ENCODE measurements at places on chromosomes 1 and 21.
A peak's percentile ranks its signal among the peaks of the same experiment; 100 is the strongest.

DNA sequence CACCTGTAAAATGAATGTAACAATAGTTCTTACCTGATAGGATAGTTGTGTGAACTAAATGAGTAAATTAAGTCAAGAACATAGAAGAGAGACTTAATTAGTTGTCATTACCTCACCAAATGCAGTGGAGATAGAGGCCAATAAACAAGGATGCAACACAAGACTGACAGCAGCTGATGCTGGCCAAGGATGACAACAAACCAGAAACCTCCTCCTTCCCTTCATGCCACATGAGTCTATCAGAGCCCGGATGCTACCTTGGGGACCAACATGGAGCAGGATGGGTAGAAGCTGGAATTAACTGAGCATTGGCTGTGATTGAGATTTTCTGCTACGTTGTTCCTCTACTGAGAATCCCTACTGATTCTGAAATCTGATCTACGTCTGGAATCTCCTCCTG is 30.3 kb upstream of the USP1 start:
- no peak overlapping the region for H3K4me3 ChIP-seq
- no peaks in the 10 kb centered on the region for H3K4me1 ChIP-seq
- H3K27me3 ChIP-seq, result no peaks in the 10 kb centered on the region
- H3K36me3 ChIP-seq, result no peaks in the 10 kb centered on the region
- H3K27ac ChIP-seq, result no peak overlapping the region
- no peak for DNase-seq

DNA sequence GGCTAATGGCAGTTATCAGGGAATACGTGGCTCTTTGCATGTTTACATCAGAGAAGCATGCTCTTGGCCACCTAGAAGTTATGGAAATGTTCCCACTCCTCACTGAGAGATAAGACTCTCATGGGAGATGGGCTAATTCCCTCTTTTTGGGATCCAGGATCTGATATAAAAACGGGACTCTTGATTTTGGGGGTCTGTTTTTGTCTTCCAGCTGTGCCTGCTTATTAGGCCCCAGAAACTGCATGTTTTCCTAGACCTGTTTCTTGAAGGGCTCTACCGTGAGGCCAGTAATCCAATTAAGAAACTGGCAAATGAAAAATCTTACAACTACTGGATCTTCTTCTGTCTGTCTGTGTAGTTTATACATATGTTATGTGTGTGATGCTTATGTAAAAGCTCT is 47.0 kb upstream of the PTCH2 start:
- no peaks in the 10 kb centered on the region for H3K4me1 ChIP-seq
- H3K4me3 ChIP-seq, result no peak overlapping the region
- no peak overlapping the region for H3K27ac ChIP-seq
- H3K36me3 ChIP-seq, result no peaks in the 10 kb centered on the region
- no peaks in the 10 kb centered on the region for H3K27me3 ChIP-seq

DNA sequence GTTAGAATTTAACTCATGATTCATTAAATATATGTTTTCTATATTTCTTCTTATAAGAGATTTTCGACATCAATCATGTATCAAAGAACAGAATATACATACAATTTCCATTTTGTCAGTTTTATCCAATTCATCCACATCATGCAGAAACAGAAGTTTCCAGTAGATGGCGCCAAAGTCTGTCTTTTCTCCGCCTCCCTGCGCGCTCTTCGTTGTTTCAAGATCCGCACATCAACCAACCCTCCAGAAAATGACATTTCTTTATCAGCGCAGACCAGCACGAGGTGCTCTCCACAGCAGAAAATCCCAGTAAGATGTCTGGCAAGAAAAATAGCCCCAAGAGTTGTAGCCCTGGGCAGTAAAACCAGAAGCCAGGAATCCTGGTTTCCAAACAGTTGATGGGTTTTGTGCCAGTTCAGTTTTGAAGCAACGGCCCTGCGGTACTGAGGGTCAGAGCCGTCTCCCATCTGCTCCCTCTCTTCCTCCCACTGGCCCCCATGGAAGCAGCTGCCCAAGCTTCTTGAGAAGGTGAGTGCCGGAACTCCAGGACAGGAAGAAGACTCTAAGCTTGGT is 38.6 kb upstream of the GPR137B start:
- peaks cover 4% of the 10 kb centered on the region for H3K27me3 ChIP-seq
- no peak overlapping the region for H3K4me3 ChIP-seq
- no peaks in the 10 kb centered on the region for H3K36me3 ChIP-seq
- DNase-seq, result no peak
- H3K27ac ChIP-seq, result no peak overlapping the region

DNA sequence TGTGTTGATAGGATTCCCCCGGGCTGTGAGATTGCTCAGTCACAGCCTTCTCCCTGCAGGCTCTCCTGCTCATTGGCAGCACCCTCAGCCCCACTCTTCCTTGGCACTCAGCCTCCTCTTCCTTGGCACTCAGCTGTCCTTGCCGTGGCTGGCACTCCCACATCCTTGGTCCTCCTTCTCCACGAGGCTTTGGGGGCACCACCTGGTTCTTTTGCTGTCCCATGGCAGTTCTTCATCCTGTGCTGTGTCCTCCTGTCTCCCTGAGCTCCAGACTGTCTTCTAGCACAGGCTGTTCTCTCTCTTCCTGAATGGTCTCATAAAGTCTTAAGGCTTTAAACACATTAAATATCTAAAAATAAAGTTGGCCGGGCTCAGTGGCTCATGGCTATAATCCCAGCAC is 27.0 kb downstream of the PKNOX1 start:
- H3K27ac ChIP-seq, result no peak overlapping the region
- H3K4me3 ChIP-seq, result no peak overlapping the region
- no peak for DNase-seq
- no peaks in the 10 kb centered on the region for H3K27me3 ChIP-seq
- peaks cover 8% of the 10 kb centered on the region for H3K4me1 ChIP-seq

- H3K27ac ChIP-seq, result no peak overlapping the region
- DNase-seq, result no peak
- H3K4me3 ChIP-seq, result no peak overlapping the region
- H3K27me3 ChIP-seq, result no peaks in the 10 kb centered on the region
- H3K36me3 ChIP-seq, result no peaks in the 10 kb centered on the region
- no peaks in the 10 kb centered on the region for H3K4me1 ChIP-seq
Observed at GRCh38 chr1:179822065-179822464, 55.5 kb downstream of the TOR1AIP2 start.

GRCh38 chr1:220011620-220012019 is 34.7 kb downstream of the EPRS1 start:
- no peaks in the 10 kb centered on the region for H3K27me3 ChIP-seq
- no peaks in the 10 kb centered on the region for H3K4me1 ChIP-seq
- peaks cover 93% of the 10 kb centered on the region for H3K36me3 ChIP-seq
- H3K27ac ChIP-seq, result no peak overlapping the region

DNA sequence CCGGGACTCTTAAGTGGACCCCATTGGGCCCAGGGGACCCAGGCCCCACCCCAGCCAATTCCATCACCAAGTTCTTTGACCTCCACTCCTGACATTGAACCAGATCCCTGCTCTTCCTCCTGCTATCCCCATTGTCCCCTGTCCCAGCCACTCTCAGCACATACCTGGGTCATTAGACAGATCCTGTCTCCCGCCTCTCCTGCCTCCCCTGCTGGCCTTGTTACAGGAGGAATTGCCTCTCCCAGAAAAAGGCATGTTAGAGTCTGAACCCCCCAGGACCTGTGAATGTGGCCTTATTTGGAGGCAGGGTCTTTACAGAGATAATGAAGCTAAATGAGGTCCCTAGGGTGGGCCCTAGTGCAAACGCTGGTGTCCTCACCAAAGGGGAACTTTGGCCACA is 301.9 kb downstream of the NPHP4 start:
- H3K4me1 ChIP-seq, result no peaks in the 10 kb centered on the region
- H3K27ac ChIP-seq, result no peak overlapping the region
- no peak for DNase-seq

GRCh38 chr1:155989242-155990004 is 11.1 kb upstream of the ARHGEF2 start:
- H3K36me3 ChIP-seq, result no peaks in the 10 kb centered on the region
- H3K27ac ChIP-seq, result peak overlapping the region; percentile 14
- peaks cover 37% of the 10 kb centered on the region for H3K4me1 ChIP-seq
- peak; percentile 82 for DNase-seq

GRCh38 chr1:37034121-37035013 is at the start of gene GRIK3:
TSS of gene GRIK3 (minus strand) at chr1:37034515. CDS start at chr1:37034108, 407 bp downstream.
- no peak for DNase-seq
- H3K36me3 ChIP-seq, result no peaks in the 10 kb centered on the region
- peaks cover 8% of the 10 kb centered on the region for H3K4me1 ChIP-seq
- no peak within 1 kb of the TSS for H3K4me3 ChIP-seq
- no peak within 1 kb of the TSS for H3K27ac ChIP-seq

DNA sequence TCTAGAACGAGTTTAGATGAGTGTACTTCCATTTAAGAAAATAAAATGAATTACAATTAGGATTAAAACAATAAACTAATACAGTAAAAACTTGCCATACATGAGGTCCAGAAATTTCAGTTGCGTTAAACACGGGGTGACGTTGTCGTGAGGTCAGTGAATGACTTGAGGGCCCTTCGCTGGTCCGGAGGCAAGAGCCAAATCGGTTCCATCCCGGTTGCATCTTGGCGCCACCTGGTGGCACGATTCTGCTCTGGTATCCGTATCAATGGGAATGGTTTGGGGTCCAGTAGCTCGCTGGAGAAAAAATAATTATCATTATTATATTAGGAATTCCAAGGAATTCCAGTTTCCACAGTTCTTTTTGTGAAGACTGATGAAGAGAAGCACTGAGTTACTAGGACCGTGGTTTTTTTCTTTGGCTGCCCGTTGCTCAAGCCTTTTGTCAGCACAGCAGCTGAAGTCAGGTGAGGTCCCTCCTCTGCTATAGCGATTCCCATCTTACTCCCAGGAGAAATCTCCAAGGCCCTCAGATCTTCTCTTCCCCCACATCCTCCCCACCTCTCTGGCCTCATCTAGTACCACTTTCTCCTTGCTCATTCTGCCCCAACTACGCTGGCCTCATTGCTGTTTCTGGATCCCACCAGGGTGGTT is 161.4 kb downstream of the SLC35F3 start:
- H3K27me3 ChIP-seq, result no peaks in the 10 kb centered on the region
- H3K27ac ChIP-seq, result no peak overlapping the region
- no peaks in the 10 kb centered on the region for H3K4me1 ChIP-seq
- peak; percentile 88 for DNase-seq
- H3K4me3 ChIP-seq, result no peak overlapping the region

DNA sequence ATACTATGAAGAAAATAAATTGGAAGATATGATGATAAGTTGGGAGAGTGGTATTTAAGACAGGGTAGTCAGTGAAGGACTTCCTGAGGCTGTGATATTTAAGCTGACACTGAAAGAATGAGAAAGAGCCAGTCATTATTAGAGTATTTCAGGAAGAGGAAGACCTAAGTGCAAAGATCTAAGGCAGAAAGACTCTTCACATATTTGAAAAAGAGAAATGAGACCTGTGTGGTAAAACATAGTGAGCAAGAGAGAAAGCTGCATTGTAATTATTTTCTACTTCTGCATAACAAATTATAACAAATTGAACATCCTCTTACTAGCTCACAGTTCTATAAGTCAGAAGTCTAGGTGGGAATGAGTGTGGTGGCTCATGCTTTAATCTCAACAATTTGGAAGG is 34.6 kb upstream of the DOCK7 start:
- no peak overlapping the region for H3K4me3 ChIP-seq
- no peaks in the 10 kb centered on the region for H3K27me3 ChIP-seq
- H3K27ac ChIP-seq, result no peak overlapping the region
- H3K4me1 ChIP-seq, result peaks cover 11% of the 10 kb centered on the region
- DNase-seq, result no peak

DNA sequence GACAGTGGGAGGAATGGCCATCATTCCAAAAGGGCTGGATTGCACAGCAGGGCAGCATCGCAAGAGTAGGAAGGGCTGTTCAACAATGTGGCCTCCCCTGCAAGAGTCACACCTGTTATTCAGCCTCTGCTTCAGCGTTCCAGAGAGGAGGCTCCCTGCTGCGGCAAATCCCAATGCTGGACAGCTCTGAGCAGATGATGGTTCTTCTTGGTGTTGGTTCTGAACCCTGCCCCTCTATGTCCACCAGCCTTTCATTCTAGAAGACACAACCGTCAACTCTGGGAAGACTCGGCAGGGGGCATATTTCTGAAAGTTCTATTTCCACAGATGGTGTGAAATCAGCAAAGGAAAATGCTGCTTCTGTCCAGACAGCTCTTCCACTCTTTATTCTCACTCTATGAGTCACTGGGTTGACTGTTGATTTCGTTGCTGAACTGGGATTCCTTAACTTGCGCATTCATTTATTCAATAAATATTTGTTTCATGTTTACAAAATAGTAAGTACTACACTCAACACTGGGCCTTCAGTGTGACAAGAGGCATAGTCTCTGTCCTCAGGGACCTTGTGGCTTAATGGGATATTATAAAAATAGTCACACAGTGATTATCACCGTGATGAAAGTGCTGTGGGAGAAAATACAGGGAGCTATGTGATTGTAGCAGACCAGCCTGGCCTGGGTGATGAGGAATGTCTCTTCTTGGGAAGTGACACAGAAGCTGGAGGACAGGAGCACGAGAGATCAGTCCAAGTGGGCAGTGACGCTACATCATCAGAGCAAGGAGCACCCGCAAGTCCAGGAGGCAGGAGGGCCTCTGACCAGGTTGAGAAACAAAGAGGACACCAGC is 260.3 kb downstream of the SIPA1L2 start:
- no peak overlapping the region for H3K4me3 ChIP-seq
- H3K27me3 ChIP-seq, result no peaks in the 10 kb centered on the region
- H3K27ac ChIP-seq, result no peak overlapping the region

DNA sequence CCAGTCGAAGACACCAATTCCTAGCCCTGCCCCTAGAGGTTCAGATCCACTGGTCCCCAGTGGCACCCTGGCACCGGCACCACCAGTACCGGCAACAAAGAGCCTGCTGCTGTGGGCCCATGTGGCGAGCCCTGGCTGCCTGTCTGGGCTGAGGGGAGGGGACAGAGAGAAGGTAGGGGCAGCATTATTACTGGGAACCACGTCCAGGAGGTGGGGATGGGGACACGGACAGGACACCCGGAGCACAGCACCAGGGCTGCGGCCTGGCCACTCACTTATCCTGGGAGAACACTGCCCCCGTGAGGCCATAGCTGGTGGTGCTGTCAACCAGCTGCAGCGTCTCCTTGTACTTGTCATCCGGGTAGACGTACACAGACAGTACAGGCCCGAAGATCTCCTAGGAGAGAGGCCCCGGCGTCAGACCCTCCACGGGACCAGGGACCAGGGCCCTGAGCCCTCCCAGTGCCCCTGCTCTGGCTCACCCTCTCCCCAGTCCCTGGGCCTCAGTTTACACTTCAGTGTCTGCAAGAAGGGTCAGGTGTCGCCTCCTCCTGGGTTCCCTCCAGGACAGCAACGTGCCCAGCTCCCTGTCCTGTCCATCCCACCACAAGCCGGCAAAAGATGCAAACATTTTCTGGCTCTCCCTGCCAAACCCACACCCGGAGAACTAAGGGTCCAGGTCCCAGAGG is 15.8 kb upstream of the TAS1R2 start:
- H3K4me3 ChIP-seq, result no peak overlapping the region
- no peak overlapping the region for H3K27ac ChIP-seq
- H3K27me3 ChIP-seq, result no peaks in the 10 kb centered on the region
- H3K4me1 ChIP-seq, result no peaks in the 10 kb centered on the region
